ENCODE measurements at places on chromosomes 5 and 9. TPM values are rescaled to one million over a fixed set of nuclear protein-coding genes. Genes with fewer than 3 reads are reported as not detected.
A peak's percentile ranks its signal among the peaks of the same experiment; 100 is the strongest.

Gene CAMK2A
- total RNA-seq, result 19.4 TPM

Gene STPG3
- 0.58 TPM for total RNA-seq

Gene SPZ1
- not detected for total RNA-seq

Gene LAMC3
- total RNA-seq, result 0.66 TPM

Gene IRX4
- total RNA-seq, result 18.6 TPM

Gene ACSL6
- 2.7 TPM for total RNA-seq

Gene PARP8
- 6.6 TPM for total RNA-seq

Gene F2RL2
- total RNA-seq, result 0.22 TPM

Gene NME5
- total RNA-seq, result 4.7 TPM

Gene FBP2
- total RNA-seq, result 0.33 TPM

Gene TRAF2
- total RNA-seq, result 10.0 TPM

Gene PCDHGA8
- total RNA-seq, result 8.5 TPM

Gene AK8
- total RNA-seq, result 0.74 TPM

Gene HMGCS1
- 23.7 TPM for total RNA-seq

Gene ALDH1B1
- total RNA-seq, result 21.6 TPM

Gene ZNF354C
- 5.2 TPM for total RNA-seq

- H3K27me3 ChIP-seq, result no peaks in the 10 kb centered on the region
- no peaks in the 10 kb centered on the region for H3K36me3 ChIP-seq
- DNase-seq, result peak; percentile 22
- no peak overlapping the region for H3K27ac ChIP-seq
These were observed 329.0 kb upstream of the PANK3 start for GRCh38 chr5:168908207-168908606.

GRCh38 chr9:75591972-75592371 is 298.5 kb upstream of the PCSK5 start:
- H3K27me3 ChIP-seq, result no peaks in the 10 kb centered on the region
- no peak overlapping the region for H3K4me3 ChIP-seq
- no peak for DNase-seq

GRCh38 chr5:53343187-53343586 is 137.2 kb upstream of the FST start:
- H3K27ac ChIP-seq, result peak overlapping the region; percentile 2
- no peaks in the 10 kb centered on the region for H3K36me3 ChIP-seq
- H3K4me3 ChIP-seq, result no peak overlapping the region

- peak overlapping the region; percentile 25 for H3K27ac ChIP-seq
- no peaks in the 10 kb centered on the region for H3K36me3 ChIP-seq
- no peak for DNase-seq
These were observed 40.5 kb upstream of the SH3PXD2B start for GRCh38 chr5:172494630-172495505.

DNA sequence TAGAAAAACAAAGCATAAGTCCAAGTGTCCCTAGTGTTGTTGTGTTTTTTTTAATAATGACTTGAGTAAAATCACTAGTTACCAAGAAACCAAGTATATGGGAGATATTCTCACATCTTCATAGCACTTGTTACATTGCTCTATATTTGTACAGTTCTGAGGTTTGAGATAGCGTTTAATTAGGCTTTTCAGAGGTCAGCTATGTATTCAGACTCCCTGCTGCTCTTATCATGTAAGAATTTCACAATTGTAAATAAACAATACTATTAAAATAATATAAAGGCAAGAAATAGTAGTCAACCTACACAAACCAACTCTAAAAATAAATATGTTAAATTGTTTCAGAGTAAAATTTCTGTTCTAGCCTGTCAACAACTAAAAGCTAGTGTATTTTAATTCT is 761.9 kb upstream of the FAM174A start:
- no peak overlapping the region for H3K4me3 ChIP-seq
- peaks cover 13% of the 10 kb centered on the region for H3K4me1 ChIP-seq
- DNase-seq, result no peak
- H3K27me3 ChIP-seq, result no peaks in the 10 kb centered on the region

GRCh38 chr5:158720281-158720680 is 379.4 kb downstream of the EBF1 start:
- no peak overlapping the region for H3K4me3 ChIP-seq
- no peaks in the 10 kb centered on the region for H3K27me3 ChIP-seq
- H3K4me1 ChIP-seq, result peaks cover 11% of the 10 kb centered on the region
- DNase-seq, result no peak
- no peaks in the 10 kb centered on the region for H3K36me3 ChIP-seq
- H3K27ac ChIP-seq, result no peak overlapping the region

GRCh38 chr5:168479166-168479565 is 7.1 kb upstream of the RARS1 start:
- H3K4me1 ChIP-seq, result no peaks in the 10 kb centered on the region
- H3K27me3 ChIP-seq, result peaks cover 4% of the 10 kb centered on the region
- no peak overlapping the region for H3K27ac ChIP-seq
- H3K4me3 ChIP-seq, result no peak overlapping the region
- DNase-seq, result no peak

- no peaks in the 10 kb centered on the region for H3K36me3 ChIP-seq
- no peak for DNase-seq
- H3K4me3 ChIP-seq, result no peak overlapping the region
These were observed 89.7 kb upstream of the SLC30A5 start for GRCh38 chr5:69004127-69004526.

GRCh38 chr5:149434162-149435014 is 55.3 kb upstream of the IL17B start:
- no peak for DNase-seq
- H3K27ac ChIP-seq, result peak overlapping the region; percentile 95
- H3K27me3 ChIP-seq, result no peaks in the 10 kb centered on the region
- H3K4me1 ChIP-seq, result peaks cover 49% of the 10 kb centered on the region
- no peak overlapping the region for H3K4me3 ChIP-seq

DNA sequence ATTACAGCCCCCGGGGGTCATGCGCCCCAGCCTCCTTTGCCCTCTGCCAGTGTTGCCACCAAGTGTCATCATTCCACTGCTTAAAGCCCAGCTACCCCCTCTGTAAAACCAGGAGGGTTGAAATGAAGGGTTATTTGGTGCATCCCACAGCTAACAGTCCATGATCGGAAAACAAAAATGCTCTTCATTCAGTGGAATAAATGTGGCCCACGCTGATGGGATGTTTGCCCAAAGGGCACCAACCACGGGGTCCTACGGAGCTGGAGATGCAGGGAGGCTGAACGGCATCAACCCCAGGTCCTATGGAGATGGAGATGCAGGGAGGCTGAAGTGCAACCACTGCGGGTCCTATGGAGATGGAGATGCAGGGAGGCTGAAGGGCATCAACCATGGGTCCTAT is 218.5 kb upstream of the IRX1 start:
- no peaks in the 10 kb centered on the region for H3K27me3 ChIP-seq
- no peak overlapping the region for H3K27ac ChIP-seq
- no peaks in the 10 kb centered on the region for H3K36me3 ChIP-seq
- no peaks in the 10 kb centered on the region for H3K4me1 ChIP-seq
- no peak overlapping the region for H3K4me3 ChIP-seq

DNA sequence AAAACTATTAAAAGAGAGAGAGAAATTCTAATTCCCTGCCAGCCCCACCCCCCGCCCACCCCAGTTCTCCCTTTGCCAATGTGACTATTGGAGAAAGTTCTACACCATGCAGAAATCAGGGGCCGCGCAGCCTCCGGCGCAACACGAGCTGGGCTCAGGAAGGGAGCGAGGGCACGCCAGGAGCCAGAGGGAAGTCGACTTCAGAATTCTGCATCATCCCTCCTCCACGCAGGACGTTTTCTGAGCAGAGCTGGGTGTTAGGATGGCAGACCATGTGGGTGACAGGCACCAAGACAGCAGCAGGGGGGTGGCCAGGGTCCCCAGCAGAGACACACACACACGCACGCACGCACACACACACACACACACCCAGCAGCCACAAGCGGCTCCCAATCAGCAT is 72.6 kb downstream of the PTCH1 start:
- H3K4me3 ChIP-seq, result no peak overlapping the region
- H3K4me1 ChIP-seq, result peaks cover 15% of the 10 kb centered on the region
- no peak for DNase-seq
- peaks cover 48% of the 10 kb centered on the region for H3K36me3 ChIP-seq

GRCh38 chr5:64811050-64811640 is 42.4 kb downstream of the CWC27 start:
- H3K27ac ChIP-seq, result no peak overlapping the region

GRCh38 chr9:14205463-14205862 is 108.5 kb downstream of the NFIB start:
- H3K36me3 ChIP-seq, result no peaks in the 10 kb centered on the region
- peaks cover 94% of the 10 kb centered on the region for H3K4me1 ChIP-seq
- DNase-seq, result no peak
- peak overlapping the region; percentile 85 for H3K27ac ChIP-seq

DNA sequence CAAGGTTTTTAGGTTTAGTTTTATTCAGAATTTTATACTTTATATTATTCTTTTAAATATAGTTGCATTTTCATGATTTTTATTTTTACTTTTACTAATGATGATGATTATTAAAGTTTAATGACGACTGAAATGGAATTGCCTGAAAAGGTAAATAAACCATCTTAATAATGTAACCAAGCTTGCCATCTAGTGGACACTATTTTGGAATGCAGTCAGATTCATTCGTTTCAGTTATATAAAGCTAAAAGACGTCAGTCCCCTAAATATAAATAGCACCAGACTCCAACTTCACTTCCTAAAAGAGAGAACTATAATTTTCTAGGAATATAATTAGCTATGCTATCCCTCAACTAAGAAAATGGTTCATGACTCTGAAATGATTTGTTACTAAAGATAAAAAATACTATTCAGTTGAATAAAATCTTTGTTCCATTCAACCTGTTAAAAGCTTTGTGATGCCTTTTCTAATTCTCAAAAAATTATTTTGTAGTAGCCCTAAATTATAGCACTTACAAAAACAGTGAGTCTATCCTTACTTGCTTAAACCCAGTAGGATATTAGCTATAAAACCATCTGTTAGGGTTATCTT is 19.9 kb downstream of the ABITRAM start:
- H3K27ac ChIP-seq, result peak overlapping the region; percentile 68
- H3K36me3 ChIP-seq, result peaks cover 4% of the 10 kb centered on the region
- no peak for DNase-seq
- H3K27me3 ChIP-seq, result no peaks in the 10 kb centered on the region

DNA sequence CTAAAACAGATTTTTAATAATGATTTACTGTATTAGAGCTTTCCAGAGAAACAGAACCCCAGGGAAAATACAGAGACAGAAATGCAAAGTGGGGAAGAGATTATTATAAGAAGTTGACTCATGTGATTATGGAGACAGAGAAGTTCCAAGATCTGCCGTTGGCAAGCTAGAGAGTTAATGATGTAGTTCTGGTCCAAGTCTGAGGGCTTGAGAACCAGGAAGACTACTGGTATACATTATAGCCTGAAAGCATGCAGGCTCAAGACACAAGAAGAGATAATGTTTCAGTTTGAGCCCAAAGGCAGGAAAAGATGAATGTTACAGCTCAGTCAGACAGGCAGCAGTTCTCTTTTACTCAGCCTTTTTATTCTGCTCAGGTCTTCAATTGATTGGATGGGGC is 98.8 kb upstream of the NFIL3 start:
- no peaks in the 10 kb centered on the region for H3K4me1 ChIP-seq
- no peaks in the 10 kb centered on the region for H3K36me3 ChIP-seq
- no peak overlapping the region for H3K27ac ChIP-seq
- no peak for DNase-seq

GRCh38 chr5:62547945-62548630 is 30.5 kb upstream of the LRRC70 start:
- H3K36me3 ChIP-seq, result peaks cover 27% of the 10 kb centered on the region
- no peak for DNase-seq
- no peaks in the 10 kb centered on the region for H3K27me3 ChIP-seq
- H3K4me1 ChIP-seq, result no peaks in the 10 kb centered on the region

GRCh38 chr5:57549566-57549965 is 67.0 kb upstream of the ACTBL2 start:
- no peaks in the 10 kb centered on the region for H3K27me3 ChIP-seq
- H3K4me1 ChIP-seq, result no peaks in the 10 kb centered on the region
- DNase-seq, result no peak
- no peak overlapping the region for H3K27ac ChIP-seq

GRCh38 chr9:19229595-19230354 is 718 bp upstream of the DENND4C start:
- peaks cover 52% of the 10 kb centered on the region for H3K4me1 ChIP-seq
- H3K27me3 ChIP-seq, result no peaks in the 10 kb centered on the region
- H3K4me3 ChIP-seq, result peak overlapping the region; percentile 96
- peak overlapping the region; percentile 97 for H3K27ac ChIP-seq

- H3K27me3 ChIP-seq, result peaks cover 35% of the 10 kb centered on the region
- no peak overlapping the region for H3K4me3 ChIP-seq
- H3K36me3 ChIP-seq, result no peaks in the 10 kb centered on the region
- no peak for DNase-seq
- H3K27ac ChIP-seq, result no peak overlapping the region
These were observed 97.9 kb downstream of the CACNA1B start for GRCh38 chr9:137975527-137975913.

DNA sequence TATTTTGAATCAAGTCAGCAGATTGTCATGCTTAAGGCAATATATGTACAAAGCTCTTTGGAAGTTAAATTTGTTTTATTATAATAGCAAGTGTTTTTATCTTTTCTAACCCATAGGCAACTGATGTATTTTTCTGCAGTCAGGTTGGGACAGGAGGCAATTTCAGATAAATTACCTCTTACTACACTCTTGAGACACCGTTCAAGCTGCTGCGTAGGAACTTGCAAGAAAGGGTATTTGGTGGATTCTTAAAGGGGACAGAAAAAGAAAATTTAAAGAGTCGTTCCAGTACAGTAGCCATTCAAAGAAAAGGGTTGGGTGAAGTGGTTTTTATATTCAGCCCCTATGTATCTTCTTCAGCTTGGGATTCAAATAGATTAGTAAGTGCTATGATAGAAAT is 112.4 kb upstream of the APC start:
- no peak overlapping the region for H3K4me3 ChIP-seq
- no peaks in the 10 kb centered on the region for H3K36me3 ChIP-seq
- peaks cover 12% of the 10 kb centered on the region for H3K4me1 ChIP-seq
- no peaks in the 10 kb centered on the region for H3K27me3 ChIP-seq
- DNase-seq, result no peak
- H3K27ac ChIP-seq, result peak overlapping the region; percentile 24

- H3K27ac ChIP-seq, result no peak overlapping the region
- peaks cover 34% of the 10 kb centered on the region for H3K4me1 ChIP-seq
- DNase-seq, result no peak
- H3K4me3 ChIP-seq, result no peak overlapping the region
- no peaks in the 10 kb centered on the region for H3K36me3 ChIP-seq
These were observed 66.1 kb downstream of the FBXL17 start for GRCh38 chr5:108315829-108316228.

- peaks cover 25% of the 10 kb centered on the region for H3K4me1 ChIP-seq
- DNase-seq, result no peak
- no peaks in the 10 kb centered on the region for H3K27me3 ChIP-seq
- H3K27ac ChIP-seq, result peak overlapping the region; percentile 11
These were observed 87.6 kb downstream of the PIK3R1 start for GRCh38 chr5:68303038-68303738.

GRCh38 chr5:77588175-77588574 is 50.3 kb downstream of the OTP start:
- DNase-seq, result no peak
- H3K4me1 ChIP-seq, result no peaks in the 10 kb centered on the region
- H3K4me3 ChIP-seq, result no peak overlapping the region
- peaks cover 11% of the 10 kb centered on the region for H3K27me3 ChIP-seq
- no peak overlapping the region for H3K27ac ChIP-seq

- H3K4me1 ChIP-seq, result peaks cover 51% of the 10 kb centered on the region
- H3K36me3 ChIP-seq, result no peaks in the 10 kb centered on the region
These were observed 14.3 kb downstream of the AGTPBP1 start for GRCh38 chr9:85727500-85727899.

GRCh38 chr5:127564002-127564769 is 46.7 kb downstream of the PRRC1 start:
- H3K4me1 ChIP-seq, result no peaks in the 10 kb centered on the region
- H3K4me3 ChIP-seq, result no peak overlapping the region
- no peak overlapping the region for H3K27ac ChIP-seq
- peaks cover 2% of the 10 kb centered on the region for H3K27me3 ChIP-seq

Data from left ventricle myocardium inferior (tissue), 1 donor.